ENCODE measurements at places on chromosomes 2 and 18.

DNA sequence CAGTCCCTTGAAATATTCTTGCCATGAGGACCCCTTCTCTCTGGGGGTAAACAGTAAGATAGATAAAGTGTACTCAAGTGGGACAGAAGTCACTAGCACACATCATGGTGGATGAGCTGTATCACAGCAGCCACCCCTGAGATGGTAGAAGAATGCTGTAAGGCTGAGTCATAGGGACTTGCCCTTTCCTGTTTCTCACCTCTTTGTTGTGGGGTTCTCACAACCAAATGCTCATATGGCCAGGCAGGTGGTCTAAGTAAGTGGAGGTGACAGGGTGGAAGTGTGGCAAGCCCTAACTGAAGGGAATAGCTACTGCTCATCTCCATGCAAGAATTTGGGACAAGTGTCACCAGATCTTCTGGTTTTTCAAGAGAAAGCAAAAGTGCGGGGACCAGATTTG, 202.7 kb upstream of the SLC14A2 start:
- DNase-seq = no peak

- no peak for DNase-seq
These were observed 55.1 kb upstream of the MAP4K3 start for GRCh38 chr2:39492095-39492590.

- no peak for DNase-seq
These were observed 68.2 kb downstream of the NEURL3 start for GRCh38 chr2:96436961-96437360.

DNA sequence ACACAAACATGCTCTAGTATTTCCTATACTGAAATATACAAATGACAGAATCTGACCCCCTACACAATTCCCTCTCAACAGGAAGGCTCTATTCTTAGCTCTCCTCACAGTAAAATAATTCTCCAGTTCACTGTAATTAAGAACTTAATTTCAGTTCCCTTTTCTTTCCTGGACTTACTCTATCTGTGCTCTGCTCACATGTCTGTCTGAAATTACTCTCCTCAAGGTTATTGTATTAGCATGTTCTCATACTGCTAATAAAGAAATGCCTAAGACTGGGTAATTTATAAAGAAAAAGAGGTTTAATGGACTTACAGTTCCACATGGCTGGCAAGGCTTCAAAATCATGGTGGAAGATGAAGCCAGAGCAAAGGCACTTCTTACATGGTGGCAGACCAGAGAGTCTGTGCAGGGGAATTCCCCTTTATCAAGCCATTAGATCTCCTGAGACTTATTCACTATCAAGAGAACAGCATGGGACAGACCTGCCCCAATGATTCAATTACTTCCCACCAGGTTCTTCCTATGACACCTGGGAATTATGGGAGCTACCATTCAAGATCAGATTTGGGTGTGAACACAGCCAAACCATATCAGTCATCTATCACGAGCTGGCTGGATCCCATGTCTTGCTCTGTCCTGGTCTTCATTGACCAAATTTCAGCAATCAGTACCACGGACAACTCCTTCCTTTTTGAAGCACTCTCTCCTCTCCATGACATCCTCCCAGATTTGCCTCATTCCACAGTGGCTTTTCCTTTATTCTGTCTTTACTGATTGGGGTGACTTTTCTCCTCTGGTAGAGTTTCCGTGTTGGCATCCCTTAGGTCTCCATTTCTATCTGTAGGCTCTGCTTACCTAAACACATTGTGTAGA, 110.9 kb downstream of the GALR1 start:
- DNase-seq = no peak

All from DMS79 treated with DMSO at 0.1 percent for 48 hours (cell line).